ENCODE measurements at places on chromosomes 3 and 15.

DNA sequence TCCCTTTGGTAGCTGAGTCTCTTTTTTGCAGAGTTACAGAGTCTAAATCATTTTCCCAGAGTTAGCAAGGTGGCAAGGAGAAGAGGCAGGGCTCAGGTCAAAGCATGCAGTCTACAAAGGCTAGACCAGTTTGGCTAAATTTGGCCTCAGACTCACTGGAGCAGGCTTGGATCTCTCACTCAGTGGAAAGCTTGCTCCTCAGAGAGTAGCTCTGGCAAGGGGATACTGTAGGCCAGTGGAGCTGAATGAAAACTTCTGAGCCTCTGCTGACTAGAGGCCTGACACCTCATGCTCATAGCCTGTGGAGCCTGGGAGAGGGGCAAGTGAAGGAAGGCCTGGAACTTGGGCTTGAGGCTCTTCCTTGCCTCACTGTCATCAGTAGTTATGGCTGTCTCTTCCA is 101.0 kb downstream of the MOBP start:
- no peak for DNase-seq

DNA sequence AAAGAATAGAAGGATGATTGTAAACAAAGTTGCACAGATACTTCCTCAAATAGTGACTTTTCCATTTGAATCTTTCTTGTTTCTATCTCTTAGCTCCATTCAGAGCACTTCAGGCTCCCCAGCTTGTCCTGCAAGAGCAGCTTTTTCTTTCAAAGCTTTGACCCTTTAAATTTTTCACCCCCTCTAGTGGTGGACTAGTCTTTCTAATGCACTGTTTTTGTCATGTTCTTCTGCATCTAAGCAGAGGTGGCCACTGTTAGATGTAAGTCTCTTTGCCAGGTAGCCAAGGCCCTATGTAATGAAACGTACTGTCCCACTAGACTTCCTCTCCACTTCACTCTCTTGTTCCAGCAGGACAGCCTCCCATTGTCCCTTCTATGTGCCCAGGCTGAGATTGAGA is 74.0 kb upstream of the MANF start:
- DNase-seq, result peak; percentile 7

DNA sequence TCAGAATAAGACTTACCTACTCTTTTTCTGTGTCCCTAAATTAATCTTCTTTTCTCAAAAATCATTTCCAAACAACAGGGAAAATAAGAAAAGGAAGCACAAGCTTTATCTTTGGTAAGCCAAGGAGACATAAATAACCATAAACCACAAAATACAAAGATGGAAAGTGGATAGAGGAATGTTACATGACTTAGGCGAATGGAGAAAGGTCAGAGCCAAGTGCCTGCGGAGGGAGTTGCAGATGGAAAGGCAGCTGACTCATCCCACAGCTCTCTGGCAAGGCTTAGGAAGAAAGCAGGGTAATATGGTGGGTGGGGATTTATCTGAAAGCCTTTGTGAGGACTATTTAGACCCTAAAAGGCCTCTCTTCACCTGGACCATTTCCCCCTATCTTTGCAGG is 72.8 kb downstream of the GALK2 start:
- no peak for DNase-seq

DNA sequence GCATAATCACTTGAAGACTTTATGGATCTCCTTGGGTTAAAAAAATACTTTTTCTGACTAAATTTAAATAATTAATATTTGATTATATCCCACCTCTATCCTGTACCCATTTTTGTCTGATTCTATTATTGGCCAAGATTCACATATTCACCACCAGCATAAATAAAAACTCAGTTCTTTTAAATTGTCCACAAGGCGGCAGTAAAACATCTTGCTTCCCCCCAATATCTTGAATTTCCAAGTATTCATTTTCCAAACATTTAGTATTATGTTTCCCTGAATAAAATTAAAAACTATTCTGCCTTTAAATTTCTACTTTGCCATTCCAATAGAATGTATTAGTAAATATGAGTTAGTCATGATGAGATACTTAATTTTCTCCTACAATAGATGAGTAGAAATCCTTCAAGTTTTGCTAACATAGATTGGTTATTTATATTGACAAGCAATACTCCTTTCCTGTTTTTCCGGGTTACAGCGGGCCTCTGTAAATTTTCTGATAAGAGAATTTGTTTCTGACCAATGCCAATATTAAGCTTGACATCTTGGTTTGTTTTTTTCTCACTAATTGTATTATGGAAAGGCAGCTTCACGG is 218.7 kb upstream of the MDFIC2 start:
- DNase-seq, result peak; percentile 47

DNA sequence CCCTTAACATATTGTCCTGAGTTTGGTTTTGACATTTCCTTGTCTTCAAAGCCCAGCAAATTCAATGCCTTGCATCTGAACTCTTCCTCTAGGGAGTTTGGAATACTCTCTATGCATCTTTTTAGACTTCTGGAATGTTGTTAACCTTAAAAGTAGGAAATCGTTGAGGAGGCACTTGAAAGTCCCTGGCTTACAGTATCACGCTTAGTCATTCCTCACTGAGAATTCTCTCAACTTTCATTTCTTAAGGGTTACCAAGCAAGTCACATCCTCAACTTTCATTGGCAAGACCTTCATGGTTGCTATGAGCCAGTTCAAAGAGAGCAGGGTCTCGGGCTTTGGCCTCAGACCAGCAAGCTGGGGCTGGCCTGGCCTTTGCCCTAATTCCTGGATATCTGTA is 89.9 kb downstream of the ASB7 start:
- no peak for DNase-seq

GRCh38 chr15:67109141-67110034 is 44.0 kb downstream of the SMAD3 start:
- DNase-seq, result peak; percentile 72

DNA sequence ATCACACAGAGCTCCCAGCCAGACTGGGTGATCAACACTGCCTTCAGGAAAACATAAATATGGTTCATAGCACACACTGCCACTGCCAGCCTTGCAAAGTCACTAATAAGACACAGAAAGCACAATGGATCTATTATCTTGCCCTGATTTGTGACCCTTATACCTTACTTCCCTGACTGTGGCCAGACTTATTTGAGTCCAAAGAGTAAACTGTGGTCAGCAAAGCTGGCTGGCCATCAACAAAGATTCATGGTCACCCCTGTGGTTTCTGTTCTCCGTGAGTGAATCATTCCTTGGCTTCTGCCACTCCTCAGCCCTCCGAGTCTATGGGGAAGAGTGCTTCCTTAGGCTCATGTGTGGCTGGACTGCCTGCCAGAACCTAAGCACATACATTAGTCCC is 437.7 kb downstream of the RAP2B start:
- DNase-seq, result no peak

- no peak for DNase-seq
Observed at GRCh38 chr15:62951481-62951880, 91.1 kb upstream of the TPM1 start.

- DNase-seq, result no peak
Observed at GRCh38 chr15:60130398-60130797, 126.3 kb downstream of the FOXB1 start.

GRCh38 chr3:22959593-22959992 is 243.5 kb upstream of the UBE2E2 start:
- DNase-seq, result no peak

DNA sequence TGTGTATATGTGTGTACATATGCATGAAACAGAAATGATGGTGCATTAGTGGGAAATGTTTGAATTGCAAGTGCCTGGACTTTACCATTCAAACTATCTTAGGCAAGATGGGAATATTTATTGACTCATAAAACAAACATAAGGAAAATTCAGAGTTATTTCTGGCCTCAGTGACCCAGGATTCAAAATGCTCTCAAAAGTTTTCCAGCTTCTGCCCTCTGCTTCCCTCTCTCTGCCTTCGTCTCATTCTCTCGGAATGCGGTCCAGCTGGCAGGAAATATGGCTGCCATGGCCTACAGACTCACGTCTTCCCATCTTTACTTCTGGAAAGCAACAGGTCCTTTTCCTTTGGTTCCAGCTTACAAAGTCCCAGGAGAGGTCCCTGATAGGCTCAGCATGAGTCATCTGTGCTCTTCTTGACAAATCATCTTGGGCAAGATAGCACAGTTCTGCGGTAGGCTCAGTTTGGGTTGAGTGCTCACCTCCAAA is 8.7 kb upstream of the ZNF774 start:
- no peak for DNase-seq

DNA sequence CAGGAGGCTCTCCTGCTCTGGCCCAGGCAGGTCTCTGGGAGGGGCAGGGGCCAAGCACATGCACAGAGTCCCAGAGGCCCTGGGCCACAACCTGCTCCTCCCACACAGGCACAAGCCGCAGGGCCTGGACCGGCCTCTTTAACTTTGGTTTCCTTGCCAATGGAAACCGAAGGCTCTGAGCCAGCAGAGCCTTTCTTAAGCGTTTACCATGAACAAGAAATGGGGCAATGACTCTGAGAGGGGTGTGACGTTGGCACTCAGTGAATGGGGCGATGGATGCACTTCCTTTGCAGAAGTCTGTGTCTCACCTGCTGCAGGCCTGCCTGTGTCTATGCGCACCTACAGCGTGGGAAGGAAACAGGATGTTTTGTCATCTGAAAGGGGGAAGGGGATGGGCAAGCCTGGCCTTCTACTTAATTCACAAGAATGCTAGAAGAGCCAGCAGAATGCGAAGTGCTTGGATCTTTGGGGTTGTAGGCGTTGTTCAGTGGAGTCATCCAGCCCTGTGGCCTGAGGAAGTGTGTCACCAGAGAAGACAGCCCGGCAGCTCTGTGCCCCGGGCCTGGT is 41.8 kb downstream of the IFT122 start:
- DNase-seq, result no peak

GRCh38 chr3:119628816-119629445 is 31.2 kb downstream of the PLA1A start:
- no peak for DNase-seq

DNA sequence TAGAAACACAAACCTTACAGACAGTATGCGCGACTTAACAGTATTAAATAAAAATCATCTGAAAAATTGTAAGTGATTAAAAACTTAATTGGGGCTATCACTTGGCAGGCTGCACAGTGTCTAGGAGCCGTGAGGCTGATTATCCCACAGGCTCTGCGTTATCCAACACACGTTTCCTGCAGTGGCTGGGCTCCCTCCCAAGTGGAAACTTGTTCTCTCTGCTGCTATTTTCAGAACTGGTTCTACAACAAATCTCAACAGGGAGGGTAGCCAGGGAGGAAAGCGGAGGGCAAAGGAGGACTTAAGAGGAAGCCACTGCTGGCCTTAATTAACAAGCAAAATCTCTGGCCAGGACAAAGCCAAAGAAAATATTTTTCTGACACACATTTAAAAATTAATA is 555.2 kb downstream of the MAGI1 start:
- DNase-seq, result peak; percentile 60

- DNase-seq, result no peak
Observed at GRCh38 chr3:81459733-81460132, 301.7 kb downstream of the GBE1 start.

GRCh38 chr3:46186471-46187340 is 21.4 kb downstream of the CCR1 start:
- no peak for DNase-seq

- no peak for DNase-seq
Observed at GRCh38 chr15:51724673-51725072, 12.8 kb downstream of the LYSMD2 start.

GRCh38 chr3:58192069-58192468 is 18.7 kb downstream of the DNASE1L3 start:
- no peak for DNase-seq

GRCh38 chr15:94164202-94164807 is 67.1 kb upstream of the MCTP2 start:
- DNase-seq, result peak; percentile 77

- no peak for DNase-seq
Observed at GRCh38 chr3:171752329-171752728, 58.0 kb downstream of the PLD1 start.

- no peak for DNase-seq
Observed at GRCh38 chr3:184081116-184081830, 15.6 kb upstream of the HTR3E start.

- no peak for DNase-seq
Observed at GRCh38 chr3:54131026-54131605, 8.8 kb downstream of the CACNA2D3 start.

DNA sequence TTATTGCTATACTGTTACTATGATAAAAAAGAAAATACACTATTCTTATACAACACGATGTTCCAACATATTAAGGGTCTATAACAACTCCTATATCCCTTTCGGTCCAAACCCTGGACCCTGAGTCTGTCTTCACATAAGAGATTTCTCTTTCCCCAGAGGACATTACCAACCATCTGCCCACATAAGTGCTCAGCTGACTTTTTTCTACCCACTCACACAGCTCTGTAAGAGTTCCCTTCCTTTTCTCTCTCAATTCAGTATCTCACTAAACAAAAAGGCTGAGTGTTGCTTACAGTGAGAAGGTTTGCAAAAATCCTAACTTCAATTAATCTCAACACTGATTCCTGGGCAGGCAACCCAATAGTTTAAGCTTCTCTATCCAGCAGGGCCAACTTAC is 30.5 kb downstream of the ITGB5 start:
- DNase-seq, result no peak

- no peak for DNase-seq
Observed at GRCh38 chr15:58556028-58556361, 124.2 kb downstream of the LIPC start.

GRCh38 chr3:68808563-68808962 is 123.8 kb downstream of the TAFA4 start:
- no peak for DNase-seq

DNA sequence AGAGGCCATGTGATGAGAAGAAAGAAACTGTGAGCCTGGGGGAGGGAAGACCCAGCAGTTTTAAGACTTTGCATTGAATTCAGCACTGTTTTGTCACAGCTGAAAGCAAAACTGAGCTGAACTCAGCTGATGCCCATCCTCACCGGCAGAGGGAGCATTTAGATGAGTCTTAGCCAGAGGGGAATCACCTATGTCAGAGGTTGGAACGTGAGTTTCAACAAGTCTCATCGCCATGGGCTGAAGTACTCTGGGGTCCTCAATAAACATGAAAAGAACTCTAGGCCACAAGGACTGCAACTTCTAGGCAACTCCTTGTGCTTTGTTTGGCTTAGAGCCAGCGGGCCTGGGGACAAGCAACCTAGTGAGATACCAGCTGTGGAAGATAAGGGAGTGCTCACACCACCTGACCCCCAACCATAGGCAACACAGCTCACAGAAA is 324.5 kb downstream of the TBL1XR1 start:
- DNase-seq, result peak; percentile 65

GRCh38 chr15:36529296-36530011 is 50.0 kb upstream of the CDIN1 start:
- DNase-seq, result no peak

DNA sequence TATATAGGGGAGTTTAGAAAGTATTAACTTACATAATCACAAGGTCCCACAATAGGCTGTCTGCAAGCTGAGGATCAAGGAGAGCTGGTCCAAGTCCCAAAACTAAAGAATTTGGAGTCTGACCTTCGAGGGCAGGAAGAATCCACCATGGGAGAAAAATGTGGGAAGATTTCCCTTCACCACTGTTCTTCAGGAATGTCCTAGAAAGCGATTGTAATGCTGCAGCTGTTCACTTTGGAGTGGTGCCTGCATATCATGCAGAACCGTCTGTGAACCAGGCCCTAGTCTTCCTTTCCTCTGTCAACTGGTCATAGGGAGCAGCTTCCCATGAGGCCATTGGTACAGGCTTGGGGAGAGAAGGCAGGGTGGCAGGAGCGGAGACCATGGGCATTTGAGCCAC is 497.9 kb upstream of the ARPP21 start:
- DNase-seq, result no peak
